ENCODE measurements at places on chromosomes 5 and 9.

DNA sequence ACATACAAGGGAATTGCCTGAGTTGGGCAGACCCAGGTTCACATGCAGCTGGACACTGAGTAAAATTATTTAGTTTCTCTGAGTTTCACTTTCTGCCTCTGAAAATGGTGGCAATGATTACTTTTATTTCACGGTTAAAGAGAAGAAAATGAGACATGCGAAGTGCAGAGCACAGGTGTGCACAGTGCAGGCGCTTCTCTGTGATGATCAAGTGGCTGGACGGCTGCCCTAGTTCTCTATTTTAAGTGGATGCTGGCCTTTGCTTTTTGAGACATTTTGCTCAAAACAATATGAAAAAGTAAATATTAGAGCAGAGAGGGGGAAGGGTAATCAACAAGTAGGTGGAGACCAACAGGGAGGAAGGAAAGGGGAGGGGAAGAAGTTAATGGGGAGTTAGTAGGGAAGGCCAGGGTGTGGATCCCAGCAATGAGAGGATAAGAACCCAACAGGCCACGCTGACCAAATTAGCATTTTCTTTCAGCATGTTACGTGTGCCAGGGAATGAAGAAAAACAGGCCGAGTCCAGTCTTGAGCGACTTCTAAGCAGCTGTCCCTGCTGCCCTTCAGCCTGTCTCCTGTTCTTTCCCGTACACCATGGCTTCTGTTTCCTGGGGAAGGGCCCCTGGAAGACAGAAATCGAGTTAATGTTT is 16.1 kb downstream of the SNX18 start:
- DNase-seq, result no peak

DNA sequence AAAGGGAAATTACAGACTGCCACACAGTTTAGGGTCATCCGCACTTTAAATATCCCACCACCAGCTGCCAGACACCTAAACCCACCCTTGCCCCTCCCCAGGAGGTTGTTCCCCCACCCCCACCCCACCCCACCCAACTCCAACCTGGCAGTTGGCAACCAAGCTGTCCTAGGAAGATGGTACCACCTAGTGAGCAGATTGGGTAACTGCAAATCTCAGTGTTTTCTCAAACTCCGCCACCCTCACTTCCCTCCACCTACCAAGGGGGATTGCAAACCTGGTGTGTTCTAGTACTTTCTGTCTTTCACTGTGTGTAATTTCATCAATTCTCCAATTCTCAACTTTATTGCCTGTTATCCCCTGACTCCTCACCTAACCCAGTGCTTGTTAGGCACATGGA is 323.8 kb upstream of the IRX2 start:
- DNase-seq, result no peak

- no peak for DNase-seq
Observed at GRCh38 chr9:38195737-38196161, 126.7 kb upstream of the SHB start.

DNA sequence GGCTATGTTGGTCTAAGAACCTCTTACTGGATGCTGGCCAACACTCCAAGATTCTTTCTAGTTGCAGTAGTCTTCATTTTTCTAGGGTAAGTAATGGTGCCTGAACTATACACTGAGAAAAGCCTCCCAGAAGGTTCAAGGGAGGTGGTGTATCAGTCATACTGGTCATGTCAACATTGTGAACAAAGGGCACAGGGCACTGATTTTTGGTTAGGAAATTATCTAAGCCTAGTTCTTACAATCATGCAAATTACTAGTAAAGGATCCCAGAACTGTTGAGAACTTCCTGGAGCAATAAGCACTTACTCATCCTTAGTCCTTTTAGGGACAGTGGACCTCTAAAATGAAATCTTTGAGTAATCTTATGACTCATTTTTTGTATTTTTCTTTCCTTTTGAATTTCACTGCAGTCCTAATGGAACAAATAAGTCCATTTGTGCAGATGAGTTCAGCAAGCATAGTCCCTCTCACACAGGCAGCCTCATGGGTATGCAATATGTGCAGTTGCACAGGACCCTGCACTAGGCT is 21.1 kb upstream of the CDC42SE2 start:
- DNase-seq, result peak; percentile 81

DNA sequence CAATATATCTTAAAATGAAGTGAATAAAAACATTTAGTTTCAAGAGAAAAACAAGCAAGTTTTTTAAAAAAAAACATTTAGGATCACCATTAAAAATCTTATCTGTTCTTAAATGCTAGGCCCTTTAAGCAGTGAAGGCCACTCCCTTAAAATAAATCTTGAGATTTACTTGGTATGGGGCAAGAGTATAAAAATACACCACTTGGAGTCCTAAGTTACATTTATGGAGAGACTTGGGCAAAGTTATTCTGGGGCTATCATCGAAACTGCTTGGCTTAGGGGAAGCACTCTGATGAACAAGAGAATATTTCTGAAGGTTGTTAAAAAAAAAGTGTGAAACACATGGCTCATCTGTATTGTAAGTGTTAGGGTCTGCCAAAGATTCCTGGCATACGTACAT is 97.4 kb downstream of the NR3C1 start:
- DNase-seq, result no peak

DNA sequence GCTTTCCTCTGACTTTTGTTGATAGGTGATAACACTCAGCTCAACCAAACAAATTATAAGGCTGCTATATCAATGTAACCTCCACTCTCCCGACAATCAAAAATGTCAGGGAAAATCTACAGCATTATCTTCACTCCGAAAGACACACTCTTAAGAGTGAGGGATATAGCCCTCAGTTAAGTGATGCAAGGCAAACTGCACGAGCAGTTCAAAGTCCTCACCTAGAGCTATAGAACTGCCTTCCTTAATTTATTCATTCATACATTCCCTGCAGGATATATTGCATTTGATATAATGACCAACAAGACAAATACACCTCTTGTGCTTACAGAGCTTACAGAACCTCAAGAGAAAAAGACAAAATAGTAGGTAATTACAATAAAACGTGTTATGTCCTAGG is 378.1 kb downstream of the ELAVL2 start:
- no peak for DNase-seq

GRCh38 chr5:101346906-101347305 is 443.8 kb upstream of the ST8SIA4 start:
- no peak for DNase-seq

DNA sequence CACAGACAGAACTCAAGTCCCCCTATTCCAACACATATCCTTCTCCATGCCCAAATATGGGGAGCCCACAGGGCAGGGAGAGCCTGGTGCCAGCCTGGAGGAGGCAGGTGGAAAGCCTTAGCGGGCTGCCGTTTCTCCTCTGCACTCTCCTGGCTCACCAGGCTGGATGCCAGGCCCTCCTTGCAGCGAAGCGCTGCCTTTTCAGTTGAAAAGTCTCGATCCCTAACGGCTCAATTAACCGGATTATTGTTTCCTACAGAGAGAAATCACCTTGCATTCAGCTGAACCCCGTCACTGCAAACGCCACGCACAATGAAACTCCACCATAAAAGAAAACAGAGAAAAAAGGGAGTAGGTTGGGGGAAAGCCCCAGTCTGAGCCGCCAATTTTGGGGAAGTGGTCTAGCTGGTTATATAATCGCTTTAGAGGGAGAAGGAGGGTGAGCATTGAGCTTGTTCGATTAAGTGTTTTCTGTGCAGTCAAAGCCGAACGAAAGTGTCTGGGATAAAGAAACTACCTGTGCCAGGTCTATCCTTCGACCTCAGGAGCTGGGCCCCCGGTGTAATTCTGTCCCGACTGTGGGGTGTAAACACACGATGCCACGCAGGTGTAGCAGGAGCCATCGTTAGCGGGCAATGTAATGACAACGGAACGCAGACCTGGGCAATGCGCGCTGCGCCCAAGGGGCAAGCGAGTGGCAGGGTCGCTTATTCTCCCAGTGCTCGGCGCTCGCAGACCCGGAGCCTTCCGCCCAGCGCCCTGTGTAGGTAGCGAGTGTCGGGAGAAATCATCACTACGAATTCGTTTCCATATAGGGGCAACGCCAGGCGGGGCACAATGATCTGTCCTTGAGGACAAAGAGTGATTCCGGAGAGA is 3.8 kb downstream of the BARHL1 start:
- DNase-seq, result no peak

GRCh38 chr9:123637606-123637944 is 281.6 kb downstream of the CRB2 start:
- peak; percentile 24 for DNase-seq

DNA sequence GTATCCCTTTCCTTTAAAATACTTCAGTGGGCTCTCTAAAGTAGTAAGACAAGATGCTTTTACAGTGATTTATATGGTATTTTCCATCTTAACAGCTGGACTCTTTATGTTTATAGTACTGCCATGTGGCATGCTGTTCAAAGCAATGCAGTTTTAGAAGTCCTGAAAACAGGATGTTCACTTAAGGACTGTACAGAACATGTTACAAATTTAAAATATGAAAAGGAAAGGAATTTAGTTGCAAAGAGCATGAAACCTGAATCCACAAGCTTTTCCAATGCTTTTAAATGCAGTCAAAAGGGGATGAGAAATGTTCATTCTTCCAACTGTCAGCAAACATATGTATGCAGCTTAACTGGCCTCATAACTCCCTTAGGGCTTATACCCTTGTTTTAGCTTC is 580.2 kb downstream of the EFNA5 start:
- DNase-seq, result peak; percentile 24

- no peak for DNase-seq
Observed at GRCh38 chr9:87734106-87734505, 8.2 kb downstream of the CTSL start.

DNA sequence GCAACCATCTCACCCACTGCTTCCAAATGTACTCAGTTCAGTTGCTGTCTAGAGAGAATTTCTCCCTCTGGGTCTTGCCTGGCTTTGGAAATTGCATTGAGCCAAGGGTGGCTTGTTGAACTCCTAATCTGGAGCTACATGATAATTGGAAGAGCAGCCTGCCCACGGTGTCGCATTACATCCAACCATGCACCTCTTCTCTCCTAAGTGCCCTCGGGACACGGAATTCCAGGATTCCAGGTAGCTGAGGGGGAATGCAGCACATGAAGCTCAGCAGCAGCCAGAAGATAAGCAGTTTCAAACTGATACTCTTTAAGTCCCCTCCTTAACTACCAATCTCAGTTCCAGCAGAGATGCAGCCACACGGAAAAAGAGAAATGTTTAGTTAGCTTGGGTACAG is 509.4 kb upstream of the KLF4 start:
- DNase-seq, result no peak

DNA sequence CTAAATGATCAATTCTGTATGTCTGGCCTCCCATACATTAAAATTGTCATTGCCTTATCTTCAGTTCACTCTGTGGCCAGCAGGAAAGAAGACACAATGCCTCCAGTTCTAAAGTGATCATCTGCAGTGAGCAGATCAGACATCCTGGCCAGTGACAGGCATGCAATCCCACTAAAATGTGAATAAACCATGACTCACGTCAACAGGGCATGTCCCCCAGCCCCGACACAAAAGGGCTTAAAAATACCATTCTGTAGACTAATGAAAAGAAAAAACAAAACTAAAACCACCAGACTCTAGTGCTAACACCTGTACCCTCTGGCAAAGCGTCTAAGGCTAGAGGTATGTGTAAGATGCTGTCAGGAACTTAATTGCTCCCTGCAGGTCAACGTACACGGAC is 38.5 kb downstream of the DDX31 start:
- peak; percentile 79 for DNase-seq

- DNase-seq, result no peak
Observed at GRCh38 chr9:111983484-111983908, 86.9 kb downstream of the UGCG start.

- no peak for DNase-seq
Observed at GRCh38 chr5:57778501-57779091, 296.0 kb upstream of the ACTBL2 start.

- no peak for DNase-seq
Observed at GRCh38 chr5:179274321-179275315, 70.6 kb downstream of the ADAMTS2 start.

GRCh38 chr9:77475641-77476473 is 172.3 kb downstream of the GNA14 start:
- DNase-seq, result peak; percentile 74

GRCh38 chr9:95038666-95039065 is 278.8 kb downstream of the FANCC start:
- DNase-seq, result no peak

DNA sequence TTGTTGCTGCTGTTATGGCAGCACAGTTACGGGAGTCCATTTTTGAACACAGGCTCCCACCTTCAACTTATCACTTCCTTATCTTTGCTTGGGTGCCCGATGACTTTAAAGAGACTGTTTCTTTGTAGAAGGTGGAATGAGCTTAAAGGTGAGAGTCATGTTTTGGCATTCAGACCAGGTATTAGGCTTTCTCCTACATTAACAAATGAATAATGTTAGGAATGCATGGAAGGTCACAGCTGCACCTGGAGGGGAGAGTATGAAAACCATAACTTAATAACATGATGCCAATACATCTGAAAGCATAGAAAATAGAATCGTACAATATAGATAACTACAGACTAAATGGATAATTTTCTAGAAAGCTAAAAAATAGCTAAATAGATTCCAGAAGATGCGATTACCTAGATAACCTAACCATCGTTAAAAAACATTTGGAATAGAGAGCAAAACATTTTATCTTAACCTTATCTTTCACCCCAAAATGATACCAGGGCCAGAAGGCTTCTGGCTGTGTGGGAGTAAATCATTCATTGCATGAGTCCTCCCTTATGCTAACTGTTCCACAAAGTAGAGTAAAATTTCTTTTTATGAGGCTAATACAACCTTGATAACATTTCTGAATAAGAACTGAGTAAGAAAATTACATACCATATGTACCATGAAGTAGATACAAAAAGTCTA is 126.2 kb upstream of the ADCY2 start:
- no peak for DNase-seq

GRCh38 chr9:2339416-2339815 is 282.2 kb upstream of the VLDLR start:
- DNase-seq, result no peak

- DNase-seq, result peak; percentile 31
Observed at GRCh38 chr5:40594811-40595210, 84.9 kb upstream of the PTGER4 start.

DNA sequence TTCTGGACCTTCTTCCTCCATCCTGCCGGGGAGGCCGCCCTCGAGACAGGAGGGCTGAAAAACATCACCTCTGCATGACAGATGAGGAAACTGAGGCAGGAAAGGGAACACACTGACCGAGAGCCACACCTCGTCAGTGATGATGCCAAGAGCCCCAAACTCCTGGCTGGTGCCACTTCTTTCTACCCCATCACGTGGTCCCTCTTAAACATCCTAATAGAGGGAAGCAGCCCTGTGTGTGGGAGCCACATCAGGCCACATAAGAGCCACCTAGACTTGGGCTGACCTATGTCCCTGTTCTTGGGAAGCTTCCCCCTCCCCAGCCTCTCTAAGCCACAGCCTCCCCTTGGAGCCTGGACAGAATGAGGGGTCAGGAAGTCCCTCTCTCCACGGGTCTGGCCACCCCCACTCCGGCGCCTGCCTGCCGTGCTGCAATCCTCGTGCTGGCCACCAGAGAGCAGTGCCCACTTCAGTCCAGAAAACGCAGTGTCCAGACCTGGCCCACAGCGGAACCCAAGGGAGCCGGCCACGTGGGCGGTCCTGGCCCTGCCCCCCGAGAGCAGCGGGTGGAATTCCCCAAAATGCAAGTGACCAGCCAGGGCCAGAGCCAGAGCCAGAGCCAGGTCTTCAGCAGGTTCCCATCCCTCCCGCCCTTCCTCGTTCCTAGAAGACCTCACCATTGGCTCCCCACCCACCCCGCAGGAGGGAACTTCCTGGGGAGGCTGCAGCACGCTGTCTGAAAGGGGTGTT is 54.7 kb upstream of the SARDH start:
- peak; percentile 54 for DNase-seq

- no peak for DNase-seq
Observed at GRCh38 chr5:66789434-66789833, 193.2 kb downstream of the MAST4 start.

All from fibroblast of skin of abdomen (primary cell).